ENCODE measurements at places on chromosomes 5 and 9.

DNA sequence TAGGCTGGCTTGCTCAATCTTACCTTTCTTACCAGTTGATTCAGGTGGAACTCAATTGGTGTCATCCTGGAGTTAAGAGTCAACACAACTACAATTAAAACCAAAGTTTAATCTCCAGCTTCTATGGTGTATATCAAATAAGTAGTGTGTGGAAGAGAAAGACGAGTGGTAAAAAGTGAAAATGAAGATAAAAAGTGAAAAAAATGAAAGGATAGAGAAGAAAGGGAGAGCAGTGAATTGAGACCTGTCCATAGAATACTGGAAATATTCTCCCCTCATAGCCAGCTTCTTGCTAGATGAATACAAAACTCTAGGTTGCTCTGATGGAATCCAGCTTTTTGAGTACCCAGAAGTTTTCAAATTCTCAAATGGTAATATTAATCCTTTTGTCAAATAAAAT lies 76.4 kb downstream of the MEGF10 start:
- DNase-seq, result no peak

DNA sequence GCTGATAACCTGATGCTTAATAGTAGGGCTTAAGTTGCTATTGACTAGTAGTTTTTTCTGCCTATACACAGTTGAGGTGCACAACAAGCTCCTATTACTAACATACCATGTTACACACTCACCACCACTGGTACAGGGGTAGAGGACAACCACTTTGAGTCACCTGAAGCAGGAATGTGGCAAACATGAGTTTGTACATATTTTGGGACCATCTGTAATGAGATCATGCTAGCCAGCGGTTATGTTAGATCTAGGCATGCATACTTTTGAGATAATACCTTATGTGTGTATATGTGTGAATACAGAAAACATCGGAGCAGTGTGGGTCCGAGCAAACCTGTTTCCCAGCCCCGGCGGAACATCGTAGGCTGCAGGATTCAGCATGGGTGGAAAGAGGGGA lies 72.8 kb upstream of the NXNL2 start:
- DNase-seq, result no peak

DNA sequence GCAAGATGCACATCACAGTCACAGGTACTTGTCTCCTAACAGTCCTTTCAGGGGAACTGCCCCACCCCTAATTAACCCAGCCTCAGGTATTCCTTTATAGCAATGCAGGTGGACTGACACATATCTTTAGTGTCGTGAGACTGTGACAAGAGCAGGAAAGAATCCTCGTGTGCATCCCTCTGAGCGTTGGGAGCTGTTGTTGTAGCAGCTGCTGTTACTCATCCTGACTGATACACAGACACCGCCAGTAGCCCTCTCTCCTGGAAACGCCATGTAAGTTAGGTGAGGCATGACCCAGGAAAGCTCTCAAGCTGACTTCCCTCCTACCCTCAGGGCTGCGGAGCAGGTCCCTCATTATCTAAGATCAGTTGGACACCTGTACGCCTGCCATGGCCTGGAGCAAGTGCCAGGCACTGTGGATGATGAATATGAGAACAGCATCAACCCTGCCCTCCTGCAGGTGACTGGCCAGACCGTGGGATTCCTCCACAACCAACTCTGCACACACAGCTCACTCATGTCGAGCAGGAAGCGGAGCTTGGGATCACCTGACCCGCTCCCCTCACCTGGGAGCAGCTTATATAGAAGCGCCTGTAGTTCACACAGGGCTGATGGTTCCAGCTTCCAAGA lies 10.2 kb upstream of the LCN15 start:
- DNase-seq, result no peak

GRCh38 chr9:129609486-129610212 lies 11.3 kb downstream of the C9orf50 start:
- DNase-seq, result no peak

GRCh38 chr5:82106207-82106606 lies 134.4 kb downstream of the ATG10 start:
- no peak for DNase-seq

GRCh38 chr5:150538007-150538917 lies 30.3 kb downstream of the NDST1 start:
- DNase-seq, result no peak

GRCh38 chr5:51373880-51374523 lies 9.2 kb upstream of the ISL1 start:
- DNase-seq, result no peak

DNA sequence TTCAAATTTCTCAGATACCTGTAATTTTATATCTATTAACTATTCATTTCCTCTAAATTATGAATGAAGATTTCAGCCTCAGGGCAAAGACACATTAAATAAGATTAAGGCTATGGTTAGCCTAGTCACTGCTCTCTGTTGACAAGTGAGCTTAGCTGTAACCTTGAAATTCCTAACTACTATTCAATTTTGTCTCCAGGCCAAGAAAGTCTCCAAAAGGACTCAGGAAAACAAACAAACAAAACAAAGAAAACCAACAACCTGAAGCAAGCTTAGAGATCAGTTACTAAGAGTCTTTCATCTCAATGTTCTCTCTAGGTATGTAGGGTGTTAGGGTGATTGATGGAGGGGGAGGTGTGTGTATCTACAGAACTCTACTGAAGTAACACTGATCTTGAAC lies 9.6 kb upstream of the CTNNAL1 start:
- DNase-seq, result no peak

- DNase-seq, result peak; percentile 28
Observed at GRCh38 chr9:129458663-129459546, 162.0 kb downstream of the C9orf50 start.

DNA sequence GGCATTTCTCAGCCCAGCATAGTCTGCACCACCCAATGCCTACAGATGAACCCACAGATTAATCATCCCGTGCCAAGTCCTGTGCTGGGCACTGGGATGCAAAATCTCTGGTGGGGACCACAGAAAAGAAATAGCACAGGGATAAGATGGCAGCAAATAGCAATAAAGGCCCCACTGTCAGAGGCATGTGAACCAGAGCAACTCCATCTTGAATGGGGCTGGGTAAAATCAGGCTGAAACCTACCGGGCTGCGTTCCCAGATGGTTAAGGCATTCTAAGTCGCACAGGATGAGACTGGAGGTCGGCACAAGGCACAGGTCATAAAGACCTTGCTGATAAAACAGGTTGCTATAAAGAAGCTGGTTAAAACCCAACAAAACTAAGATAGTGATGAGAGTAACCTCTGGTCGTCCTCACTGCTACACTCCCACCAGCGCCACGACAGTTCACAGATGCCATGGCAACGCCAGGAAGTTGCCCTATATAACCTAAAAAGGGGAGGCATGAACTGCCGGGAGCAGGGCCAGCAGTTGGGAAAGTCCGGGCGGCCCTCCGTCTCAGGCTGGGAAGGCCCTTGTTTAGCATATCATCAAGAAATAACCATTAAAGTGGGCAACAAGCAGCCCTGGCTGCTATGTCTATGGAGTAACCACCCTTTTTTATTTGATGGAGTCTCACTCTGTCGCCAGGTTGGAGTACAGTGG lies 65.2 kb downstream of the C9orf50 start:
- no peak for DNase-seq

GRCh38 chr5:167304834-167305469 lies 986.5 kb upstream of the WWC1 start:
- DNase-seq, result no peak

DNA sequence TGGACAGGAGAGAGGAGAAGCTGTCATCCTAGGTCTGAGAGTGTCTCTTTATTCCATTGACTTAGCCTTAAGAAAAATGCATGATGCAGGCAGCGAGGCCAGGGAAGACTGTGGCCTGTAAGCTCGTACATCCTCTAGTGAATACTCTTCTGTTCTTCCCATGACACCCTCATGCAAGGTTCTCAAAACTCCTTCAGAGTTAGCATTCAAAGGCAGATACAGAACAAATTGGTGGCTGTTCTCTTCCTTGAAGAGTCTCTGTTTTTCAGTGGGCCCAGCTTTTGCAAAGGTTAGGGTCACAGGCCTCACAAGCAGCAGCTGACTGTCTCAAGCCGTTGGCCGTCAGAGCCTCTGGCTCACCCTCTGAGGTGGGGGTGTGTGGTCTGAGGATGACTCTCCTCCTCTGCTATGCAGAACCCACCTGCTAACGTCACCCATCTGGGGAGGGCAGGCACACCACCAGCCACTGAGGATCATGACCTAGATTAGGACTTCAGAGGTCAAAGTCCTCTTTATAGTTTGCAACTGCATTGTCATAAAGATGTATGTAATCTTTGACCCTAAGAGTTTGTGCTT lies 15.1 kb downstream of the ADCY2 start:
- no peak for DNase-seq

DNA sequence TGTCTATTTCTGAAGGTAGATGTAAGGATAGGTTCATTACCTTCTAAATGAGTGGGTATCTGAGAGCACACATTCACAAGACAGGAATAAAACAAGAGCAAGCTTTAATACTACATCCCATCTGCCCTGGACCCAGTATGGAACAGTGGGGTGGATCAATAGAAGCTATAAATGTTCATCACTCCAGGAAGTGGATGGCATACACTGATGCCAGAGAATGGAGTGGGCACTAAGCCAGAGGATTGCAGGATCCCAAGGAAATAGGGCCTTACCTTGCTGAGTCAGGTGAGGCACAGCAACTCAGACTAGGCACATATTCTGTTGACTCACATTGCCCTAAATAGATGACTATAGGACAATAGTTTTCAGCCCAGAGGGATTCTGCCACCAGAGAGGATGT lies 21.3 kb upstream of the COX7C start:
- no peak for DNase-seq

GRCh38 chr9:117719161-117719920 lies 15.1 kb downstream of the TLR4 start:
- no peak for DNase-seq

GRCh38 chr5:2529371-2530092 lies 221.9 kb downstream of the IRX2 start:
- no peak for DNase-seq

GRCh38 chr5:40384782-40385390 lies 294.8 kb upstream of the PTGER4 start:
- no peak for DNase-seq

DNA sequence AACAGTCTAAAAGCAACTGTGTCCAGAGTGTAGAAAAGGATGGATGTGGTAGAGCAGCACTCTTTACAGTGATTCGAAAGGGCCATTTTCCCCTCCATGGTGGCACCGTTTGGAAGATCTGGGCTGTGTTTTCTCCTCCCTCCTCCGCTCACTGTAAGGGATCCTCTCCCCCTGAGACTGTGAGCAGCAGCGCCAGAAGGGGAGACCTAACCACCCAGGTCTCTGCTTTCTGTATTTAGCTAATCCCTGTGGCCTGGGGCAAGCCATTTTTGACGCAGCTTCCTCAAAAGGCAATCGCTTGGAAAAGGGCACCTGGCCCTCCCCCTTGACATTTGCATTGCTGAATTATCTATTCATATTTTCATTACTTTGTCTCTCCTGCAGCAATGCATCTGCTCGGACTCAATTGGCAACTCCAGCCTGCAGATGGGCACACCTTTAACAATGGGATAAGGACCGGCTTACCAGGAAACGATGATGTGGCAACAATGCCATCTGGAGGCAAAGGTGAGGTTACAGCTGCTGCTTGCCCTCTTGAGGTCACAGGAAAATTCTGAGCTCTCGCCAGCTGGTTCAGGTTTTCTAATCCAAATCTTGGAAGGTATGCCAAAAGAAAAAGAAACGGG lies 244.3 kb upstream of the WWC1 start:
- DNase-seq, result no peak

GRCh38 chr9:38119560-38120236 lies 50.7 kb upstream of the SHB start:
- no peak for DNase-seq

DNA sequence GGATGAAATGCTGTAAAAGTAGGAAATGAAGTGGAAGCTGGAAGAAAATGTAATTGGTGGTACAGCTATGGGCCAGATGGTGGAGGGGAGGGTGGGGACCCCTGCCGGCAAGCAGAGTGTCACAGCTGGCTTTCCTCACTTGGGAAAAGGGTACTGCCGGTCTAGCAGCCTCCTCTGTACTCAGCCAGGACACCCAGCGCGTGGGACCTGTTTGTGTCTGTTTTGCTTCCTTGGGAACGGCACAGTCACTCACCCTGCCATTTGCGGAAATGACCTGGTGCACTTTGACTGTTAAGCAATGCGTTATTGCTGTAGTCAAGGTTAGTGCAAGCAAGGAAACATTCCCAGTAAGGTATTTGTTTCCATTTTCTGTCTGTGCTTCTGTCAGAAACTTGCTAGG lies 10.1 kb downstream of the TMEM252 start:
- DNase-seq, result no peak

- DNase-seq, result no peak
Observed at GRCh38 chr5:113201715-113202114, 225.1 kb downstream of the DCP2 start.

DNA sequence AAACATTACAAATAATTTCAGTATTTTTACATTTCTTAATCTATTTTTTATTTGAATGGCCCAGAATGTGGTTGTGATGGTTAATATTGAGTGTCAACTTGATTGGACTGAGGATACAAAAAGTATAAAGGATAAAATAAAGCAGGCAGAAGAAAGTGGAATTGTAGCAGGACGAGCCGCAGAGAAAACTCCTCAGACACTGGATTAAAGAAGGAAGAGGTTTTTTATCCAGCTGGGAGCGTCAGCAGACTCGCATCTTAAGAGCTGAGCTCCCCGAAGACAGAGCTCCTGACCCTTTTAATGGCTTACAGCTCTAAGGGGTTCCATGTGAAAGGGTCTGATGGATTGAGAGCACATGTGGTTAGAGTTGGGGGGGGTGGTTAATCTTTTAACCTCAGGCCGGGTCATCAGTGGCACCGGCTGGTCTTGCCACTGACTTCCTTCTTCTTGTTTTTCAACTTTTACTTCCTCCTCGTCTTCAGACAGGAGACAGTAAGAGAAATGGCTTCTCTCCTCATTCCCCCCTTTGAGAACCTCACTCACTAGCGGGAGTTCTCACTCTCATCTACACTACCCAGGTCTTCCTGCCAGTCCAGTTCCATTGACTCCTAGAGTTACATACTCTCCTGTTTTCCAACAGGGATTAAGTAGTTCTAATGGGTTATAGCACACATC lies 80.0 kb downstream of the TMEM161B start:
- no peak for DNase-seq

GRCh38 chr5:169450464-169450863 lies 133.1 kb upstream of the SPDL1 start:
- DNase-seq, result no peak

GRCh38 chr5:11377896-11378295 lies 526.4 kb downstream of the CTNND2 start:
- no peak for DNase-seq

All from C1 segment of cervical spinal cord (tissue), 14 donors.